ENCODE measurements at places on chromosomes 5 and 9. TPM values are rescaled to one million over a fixed set of nuclear protein-coding genes. Genes with fewer than 3 reads are reported as not detected.

The FAM200C gene
- 3.5 TPM for total RNA-seq

The FLT4 gene
- total RNA-seq = 7.6 TPM

The GNPDA1 gene
- 36.3 TPM for total RNA-seq

The CDC23 gene
- 22.3 TPM for total RNA-seq

The PCDHGA4 gene
- total RNA-seq = 8.0 TPM

The PDZD2 gene
- 19.4 TPM for total RNA-seq

The PCDHGA7 gene
- total RNA-seq = 7.3 TPM

The SARDH gene
- not detected for total RNA-seq

The NR5A1 gene
- not detected for total RNA-seq

The FOXD4L4 gene
- total RNA-seq = not detected

The MCTP1 gene
- total RNA-seq = 14.7 TPM

The PCDHA13 gene
- total RNA-seq = 2.5 TPM

The MAMDC2 gene
- total RNA-seq = 96.5 TPM

The FBP1 gene
- 0.72 TPM for total RNA-seq

The SOHLH1 gene
- total RNA-seq = not detected

The N4BP3 gene
- 1.2 TPM for total RNA-seq

The DMGDH gene
- total RNA-seq = 7.2 TPM

The RIGI gene
- 14.3 TPM for total RNA-seq

The PCDHA4 gene
- not detected for total RNA-seq

The PTPDC1 gene
- 18.0 TPM for total RNA-seq

The CDH6 gene
- 10.9 TPM for total RNA-seq

The GLDC gene
- 0.15 TPM for total RNA-seq

The GDA gene
- total RNA-seq = not detected

The SLC4A9 gene
- total RNA-seq = not detected

The PJA2 gene
- 186 TPM for total RNA-seq

The PCDHGA11 gene
- 3.7 TPM for total RNA-seq

The CYLC2 gene
- total RNA-seq = not detected

The BAAT gene
- not detected for total RNA-seq

The TRIM7 gene
- 11.0 TPM for total RNA-seq

The DOCK8 gene
- total RNA-seq = 11.6 TPM

The ARAP3 gene
- 7.2 TPM for total RNA-seq

The ROPN1L gene
- not detected for total RNA-seq

The EQTN gene
- total RNA-seq = not detected

The EPB41L4B gene
- not detected for total RNA-seq

The ADGRV1 gene
- 0.87 TPM for total RNA-seq

The BHMT2 gene
- total RNA-seq = 44.0 TPM

The CTSL gene
- total RNA-seq = 107 TPM

The MCCC2 gene
- 35.3 TPM for total RNA-seq

The CCDC180 gene
- total RNA-seq = 5.5 TPM

The LRRC70 gene
- total RNA-seq = 10.1 TPM

The TOR4A gene
- total RNA-seq = 6.9 TPM

The STPG3 gene
- not detected for total RNA-seq

The PRUNE2 gene
- 561 TPM for total RNA-seq

The IRGM gene
- total RNA-seq = not detected

Data from gastroesophageal sphincter (tissue), 4 donors.